ENCODE measurements at places on chromosomes 16 and 17. TPM values are rescaled to one million over a fixed set of nuclear protein-coding genes. Genes with fewer than 3 reads are reported as not detected.

The NFAT5 gene
- 36.5 TPM for polyA plus RNA-seq

The HOXB1 gene
- 0.27 TPM for polyA plus RNA-seq

- no peak for DNase-seq
Measured at GRCh38 chr17:247767-248166, 66.3 kb upstream of the DOC2B start.

GRCh38 chr16:11401161-11402050 lies 56.1 kb downstream of the RMI2 start:
- DNase-seq = no peak

GRCh38 chr17:69176457-69176795 lies 34.7 kb upstream of the ABCA6 start:
- no peak for DNase-seq

- no peak for DNase-seq
Measured at GRCh38 chr16:69003500-69003899, 102.0 kb upstream of the HAS3 start.

DNA sequence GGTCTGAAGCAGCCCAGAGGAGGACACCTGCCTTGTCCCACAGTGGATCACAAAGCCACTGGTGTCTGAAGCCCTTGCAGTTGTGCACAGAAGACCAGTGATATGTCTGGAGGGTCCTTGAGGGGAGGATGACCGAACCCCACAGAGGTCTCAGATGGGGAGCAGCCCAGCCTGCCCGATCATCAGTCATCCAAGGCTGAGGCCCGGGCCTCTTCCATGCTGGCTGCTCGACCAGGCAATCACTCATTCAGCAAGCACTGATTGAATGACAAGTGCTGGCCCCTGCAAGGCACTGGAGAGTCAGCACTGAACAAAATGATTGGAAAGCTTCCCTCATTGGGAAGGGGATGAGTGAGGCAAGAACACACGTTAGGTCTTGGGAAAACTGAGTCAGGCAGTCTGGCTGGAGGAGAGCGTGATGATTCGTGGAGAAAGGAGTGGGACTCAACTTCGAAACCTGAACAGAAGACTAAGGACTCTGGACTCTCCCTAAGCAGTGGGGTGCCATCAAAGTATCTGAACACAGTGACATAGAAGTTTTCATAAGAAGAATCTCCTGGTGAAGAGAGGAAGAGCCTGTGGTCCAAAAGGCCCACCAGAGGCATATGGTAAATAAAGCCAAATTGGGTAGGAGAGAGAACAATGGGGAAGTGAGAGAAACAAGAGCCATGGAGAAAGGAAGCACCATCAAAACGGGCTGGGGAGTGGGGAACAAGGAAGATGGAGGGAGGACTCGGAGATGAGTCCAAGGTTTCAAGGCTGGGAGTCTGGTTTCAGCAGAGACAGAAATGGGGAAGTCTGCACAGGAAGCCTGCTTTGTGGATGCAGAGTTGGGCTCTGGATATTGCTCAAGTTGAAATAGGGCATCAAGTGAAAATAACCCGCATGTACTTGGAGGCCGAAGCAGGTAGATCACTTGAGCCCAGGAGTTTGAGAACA lies 10.2 kb downstream of the PIK3R5 start:
- no peak for DNase-seq

DNA sequence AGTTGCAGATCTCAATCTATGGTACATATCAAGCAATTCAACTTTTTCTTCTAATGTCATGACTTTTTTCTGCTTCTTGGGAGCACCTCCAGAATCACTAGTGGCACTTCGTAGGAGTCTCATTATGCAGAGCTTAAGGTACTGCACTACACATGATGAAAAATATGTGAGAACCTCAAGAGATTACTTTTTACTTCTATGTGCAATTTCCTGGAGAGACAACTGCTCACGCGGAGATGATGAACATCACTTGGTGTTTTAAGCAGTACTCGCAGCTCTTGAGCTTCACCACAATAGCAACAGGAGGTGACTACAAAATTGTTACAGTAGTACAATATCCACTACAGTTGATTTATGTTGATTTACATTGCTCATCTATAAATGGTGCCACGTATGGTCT lies 79.7 kb downstream of the MRTFB start:
- no peak for DNase-seq

DNA sequence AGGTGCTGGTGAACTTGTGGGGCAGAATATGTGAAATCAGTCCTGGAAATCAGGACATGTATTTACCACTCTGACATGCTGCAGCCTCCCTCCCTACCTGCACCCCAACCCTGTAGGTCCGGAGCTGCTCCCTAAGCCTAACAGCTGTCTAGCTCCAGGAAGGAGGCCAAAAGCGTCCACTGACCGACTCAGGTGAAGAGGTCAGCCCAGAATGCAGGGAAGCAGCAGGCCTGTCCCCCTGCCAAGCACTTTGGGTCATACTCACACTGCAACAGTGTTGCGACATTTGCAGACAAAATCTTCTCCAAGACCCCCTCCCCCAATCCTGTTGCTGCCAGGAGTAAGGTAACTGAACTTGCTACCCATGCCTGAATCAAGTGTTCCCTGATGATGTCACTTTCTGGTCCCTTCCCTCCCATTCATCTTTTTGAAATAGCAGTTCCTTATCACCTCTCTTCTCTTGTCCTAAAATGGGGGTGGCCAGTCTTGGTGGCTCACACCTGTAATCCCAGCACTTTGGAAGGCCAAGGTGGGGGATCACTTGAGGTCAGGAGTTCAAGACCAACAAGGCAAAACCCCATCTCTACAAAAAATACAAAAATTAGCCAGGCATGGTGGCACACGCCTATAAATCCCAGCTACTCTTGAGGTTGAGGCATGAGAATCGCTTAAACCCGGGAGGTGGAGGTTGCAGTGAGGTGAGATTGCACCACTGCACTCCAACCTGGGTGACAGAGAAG lies 1.3 kb upstream of the ACLY start:
- no peak for DNase-seq

- no peak for DNase-seq
Measured at GRCh38 chr16:28093385-28093725, 29.8 kb upstream of the GSG1L start.

All from renal cortex interstitium (tissue), 15 donors.